Activated CD4-positive, alpha-beta T cell treated with anti-CD3 and anti-CD28 coated beads, Interleukin-2, amount 50 U/mL, for 4 hours (primary cell): ENCODE measurements at places on chromosomes 7 and 10.
A peak's percentile ranks its signal among the peaks of the same experiment; 100 is the strongest.

- no peak for DNase-seq
Observed at GRCh38 chr7:72405418-72405817, 6.7 kb downstream of the CALN1 start.

DNA sequence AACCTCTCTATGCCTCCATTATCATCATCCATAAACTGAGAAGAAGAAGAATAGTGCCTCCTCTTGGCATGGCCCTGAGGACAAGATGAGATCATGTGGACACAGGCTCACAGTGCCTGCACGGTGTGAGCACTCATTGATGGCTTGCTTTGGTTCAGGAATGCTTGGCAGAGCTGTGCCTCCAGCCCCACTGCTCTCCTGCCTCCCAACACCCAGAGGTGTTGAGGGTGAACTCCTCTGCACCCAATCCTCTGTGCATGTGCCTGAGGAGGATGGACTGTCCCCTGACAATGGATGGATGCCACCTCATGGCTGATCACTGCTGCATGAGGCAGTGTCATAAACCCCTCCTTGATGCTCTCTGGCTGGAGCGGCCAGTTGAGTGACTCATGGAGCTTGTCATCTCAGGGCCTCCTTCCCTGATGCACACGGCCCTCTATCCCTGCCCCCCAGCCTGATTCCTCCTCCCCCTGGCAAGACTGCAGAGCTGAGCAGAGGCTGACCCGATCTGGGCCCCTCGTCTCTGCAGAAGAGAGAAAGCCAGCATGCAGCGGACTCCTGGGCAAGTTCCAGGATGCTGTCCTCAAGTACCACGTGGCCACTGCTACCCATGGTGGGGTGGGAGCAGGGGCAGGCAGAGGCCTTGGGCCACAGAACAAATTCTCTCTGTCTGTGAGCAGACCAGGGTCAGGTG, 136.3 kb downstream of the KCNMA1 start:
- DNase-seq = no peak

DNA sequence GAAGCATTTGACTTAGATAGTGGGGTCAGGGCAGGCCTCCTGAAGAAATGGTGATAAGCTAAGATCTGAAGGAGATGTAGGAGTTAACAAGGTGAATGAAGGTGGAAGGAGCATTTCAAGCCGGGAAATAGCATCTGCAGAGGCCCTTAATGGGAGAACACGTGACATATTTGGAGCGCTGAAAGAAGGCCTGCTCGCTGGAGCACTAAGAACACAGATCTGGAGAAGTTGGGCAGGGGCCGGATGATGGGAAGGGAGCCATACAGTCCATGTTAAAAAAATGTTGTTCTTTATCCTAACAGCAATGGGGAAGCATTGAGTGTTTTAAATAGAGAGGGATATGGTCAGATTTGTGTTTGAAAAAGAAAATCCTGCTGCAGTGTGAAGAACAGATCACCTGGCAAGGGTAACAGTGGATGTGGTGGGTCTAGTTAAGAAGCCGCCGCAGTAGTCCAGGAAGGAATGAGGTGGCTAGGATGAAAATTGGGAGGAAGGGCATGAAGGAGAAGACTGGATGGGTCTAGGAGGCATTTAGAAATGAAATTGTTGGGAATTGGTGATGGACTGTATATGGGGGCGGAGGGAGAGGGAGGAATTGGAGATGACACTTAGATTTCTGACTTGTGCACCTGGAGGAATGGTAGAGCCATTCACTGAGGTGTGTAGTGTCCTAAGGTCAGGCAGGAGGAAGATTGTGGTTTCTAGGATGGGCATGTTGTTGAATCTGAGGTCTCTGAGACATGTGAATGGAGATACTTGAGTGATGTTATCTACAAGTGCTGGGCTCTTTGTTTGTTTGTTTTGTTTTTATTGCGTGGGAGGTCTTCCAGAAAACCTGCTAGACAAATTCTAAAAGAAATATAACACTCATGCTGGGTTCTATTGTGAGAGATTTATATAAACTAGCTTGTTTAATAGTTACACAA, 58.4 kb downstream of the MET start:
- no peak for DNase-seq

- DNase-seq = no peak
Observed at GRCh38 chr10:63539994-63540393, 18.8 kb downstream of the REEP3 start.

- DNase-seq = no peak
Observed at GRCh38 chr10:95352684-95353083, 61.9 kb upstream of the PDLIM1 start.

- DNase-seq = no peak
Observed at GRCh38 chr10:50325449-50326171, 74.3 kb upstream of the ASAH2 start.

DNA sequence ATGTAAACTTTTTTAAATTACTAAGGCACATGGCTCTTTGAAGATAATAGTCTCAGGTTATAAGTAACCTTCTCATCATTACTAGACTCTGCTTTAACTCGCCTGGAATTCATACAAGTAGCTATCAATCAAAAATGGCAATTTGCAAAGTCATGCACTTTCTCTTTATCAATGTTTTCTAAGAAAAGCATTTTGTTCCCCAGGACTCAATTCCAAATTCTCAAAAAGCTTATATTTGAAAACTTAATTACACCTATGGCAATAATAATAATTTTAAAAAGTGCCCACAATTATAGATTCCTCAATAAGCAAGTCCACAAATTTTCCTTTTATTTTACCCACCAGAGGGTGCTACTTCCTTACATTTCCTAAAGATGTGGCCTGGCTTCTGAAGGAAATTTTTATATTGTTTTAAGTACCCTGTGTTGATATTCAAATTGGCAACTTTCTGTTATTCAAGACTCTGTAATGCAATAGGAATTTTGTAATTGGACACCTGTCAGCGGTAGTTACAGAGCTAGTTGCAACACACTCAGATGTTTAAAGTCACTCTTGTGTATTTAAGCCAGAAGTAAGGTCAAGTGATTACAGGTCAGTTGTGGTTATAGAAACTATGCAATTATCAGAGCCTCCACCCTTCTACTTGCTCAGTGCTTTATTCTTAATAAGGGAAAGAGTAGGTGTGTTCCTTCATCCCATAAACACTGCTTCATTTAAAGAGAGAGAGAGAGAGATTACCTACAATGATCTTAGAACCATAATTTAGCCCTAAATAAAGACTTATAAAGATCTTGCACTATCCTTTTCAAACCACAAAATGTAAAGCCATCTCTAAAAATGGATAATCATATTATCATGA, 47.1 kb upstream of the HYAL4 start:
- DNase-seq = no peak

DNA sequence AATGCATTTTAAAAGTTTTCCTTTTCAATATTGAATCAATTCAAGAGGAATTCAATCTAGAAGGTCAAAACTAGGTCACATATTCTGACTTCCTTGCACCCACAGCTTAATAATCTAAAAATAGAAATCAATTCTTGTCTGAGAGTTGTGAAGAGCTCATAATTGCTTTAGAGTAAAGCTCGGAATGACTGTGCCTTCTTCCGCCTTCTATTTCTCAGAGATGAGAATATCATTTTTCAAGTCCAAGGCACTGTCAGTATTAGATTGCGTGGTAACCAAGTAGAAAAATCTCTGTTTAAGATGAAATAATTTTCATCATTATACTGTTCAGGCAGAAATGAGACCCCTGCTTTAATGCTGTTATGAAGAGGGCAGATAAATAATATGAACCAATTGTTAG, 272.2 kb upstream of the NFE2L3 start:
- DNase-seq = no peak

DNA sequence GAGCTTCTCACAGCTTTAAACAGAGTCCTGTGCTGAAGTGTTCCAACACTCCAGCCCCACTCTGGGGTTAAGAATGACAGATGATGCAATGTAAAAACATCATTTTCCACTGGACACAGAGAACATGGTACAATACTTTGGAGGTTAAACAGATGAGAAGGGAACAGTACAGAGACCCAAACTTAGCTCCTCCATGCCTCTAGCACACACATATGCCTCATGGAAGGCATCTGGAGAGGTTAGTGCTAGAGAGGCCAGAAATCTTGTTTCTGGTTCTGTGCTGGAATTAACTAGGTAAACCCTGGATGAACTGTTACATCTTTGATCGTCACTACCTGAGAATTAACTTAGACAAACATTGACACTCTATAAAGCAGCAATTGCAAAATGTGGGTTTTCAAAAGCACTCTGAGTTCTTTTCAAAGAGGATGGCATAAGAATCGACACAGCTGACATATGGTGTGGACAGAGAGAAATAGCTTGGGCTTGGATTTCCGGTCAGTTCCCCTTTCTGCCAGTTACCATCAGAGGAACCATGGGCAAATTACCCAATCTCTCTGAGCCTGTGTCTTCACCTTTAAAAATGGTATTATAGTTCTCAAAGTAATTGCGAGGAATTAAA, 81.9 kb downstream of the KCNMA1 start:
- DNase-seq = no peak

- no peak for DNase-seq
Observed at GRCh38 chr7:47400001-47400400, 181.9 kb downstream of the TNS3 start.

DNA sequence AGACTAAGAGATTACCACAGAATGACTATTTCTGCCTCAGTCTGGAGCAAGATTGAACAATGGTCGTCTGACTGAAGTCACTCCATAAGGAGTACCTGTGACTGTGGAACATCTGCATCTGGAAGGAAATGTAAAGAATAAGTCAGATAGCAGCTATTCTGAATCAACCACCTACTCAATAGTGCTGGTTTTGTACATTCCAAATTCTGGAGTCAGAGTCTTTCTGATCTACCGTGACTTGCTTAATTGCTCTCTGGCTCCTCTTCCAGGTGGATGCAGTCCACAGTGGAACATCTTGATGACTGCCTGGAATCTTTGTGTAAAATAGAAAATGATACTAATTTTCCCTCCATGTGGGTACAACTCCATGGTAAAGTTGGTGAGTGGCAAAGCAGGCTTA, 156.3 kb upstream of the SEMA3C start:
- no peak for DNase-seq

GRCh38 chr10:102646610-102647442, 2.5 kb downstream of the TRIM8 start:
- DNase-seq = peak; percentile 34

DNA sequence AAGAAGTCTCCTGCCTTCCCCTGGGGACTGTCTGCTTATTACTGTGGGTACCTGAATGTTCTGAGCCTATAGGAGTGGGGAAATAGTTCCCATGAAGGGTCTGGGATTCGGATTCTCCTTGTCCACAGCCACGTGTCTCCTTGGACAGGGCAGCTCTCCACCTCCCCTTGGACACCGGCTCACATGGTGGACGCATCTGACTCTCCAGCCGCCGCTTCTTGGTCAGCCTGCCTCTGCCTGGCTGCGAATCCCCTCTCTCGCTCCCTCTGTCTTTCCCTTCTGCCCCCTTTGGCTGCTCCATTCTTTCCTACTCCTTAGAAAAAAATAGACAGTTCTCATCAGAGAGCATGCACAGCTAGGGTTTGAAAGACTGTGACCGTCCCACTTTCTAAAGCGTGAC, 46.9 kb downstream of the JAKMIP3 start:
- no peak for DNase-seq

- DNase-seq = no peak
Observed at GRCh38 chr10:96835899-96836298, 3.8 kb downstream of the LCOR start.

GRCh38 chr10:44921506-44921905, 10.4 kb downstream of the TMEM72 start:
- DNase-seq = no peak

GRCh38 chr7:144019457-144019856, 19.3 kb downstream of the OR6B1 start:
- no peak for DNase-seq
